ENCODE measurements at places on chromosomes 7 and 10. TPM values are rescaled to one million over a fixed set of nuclear protein-coding genes. Genes with fewer than 3 reads are reported as not detected.
A peak's percentile ranks its signal among the peaks of the same experiment; 100 is the strongest.

GRCh38 chr7:139915864-139916716 is 87.0 kb downstream of the TBXAS1 start:
- peak; percentile 20 for DNase-seq
- H3K36me3 ChIP-seq, result no peaks in the 10 kb centered on the region
- H3K27me3 ChIP-seq, result no peaks in the 10 kb centered on the region
- no peak overlapping the region for H3K4me3 ChIP-seq
- H3K27ac ChIP-seq, result no peak overlapping the region

- no peak for DNase-seq
- H3K36me3 ChIP-seq, result no peaks in the 10 kb centered on the region
- peak overlapping the region; percentile 99 for H3K27ac ChIP-seq
- H3K4me3 ChIP-seq, result no peak overlapping the region
These were observed 25.8 kb downstream of the WBP1L start for GRCh38 chr10:102769375-102770107.

DNA sequence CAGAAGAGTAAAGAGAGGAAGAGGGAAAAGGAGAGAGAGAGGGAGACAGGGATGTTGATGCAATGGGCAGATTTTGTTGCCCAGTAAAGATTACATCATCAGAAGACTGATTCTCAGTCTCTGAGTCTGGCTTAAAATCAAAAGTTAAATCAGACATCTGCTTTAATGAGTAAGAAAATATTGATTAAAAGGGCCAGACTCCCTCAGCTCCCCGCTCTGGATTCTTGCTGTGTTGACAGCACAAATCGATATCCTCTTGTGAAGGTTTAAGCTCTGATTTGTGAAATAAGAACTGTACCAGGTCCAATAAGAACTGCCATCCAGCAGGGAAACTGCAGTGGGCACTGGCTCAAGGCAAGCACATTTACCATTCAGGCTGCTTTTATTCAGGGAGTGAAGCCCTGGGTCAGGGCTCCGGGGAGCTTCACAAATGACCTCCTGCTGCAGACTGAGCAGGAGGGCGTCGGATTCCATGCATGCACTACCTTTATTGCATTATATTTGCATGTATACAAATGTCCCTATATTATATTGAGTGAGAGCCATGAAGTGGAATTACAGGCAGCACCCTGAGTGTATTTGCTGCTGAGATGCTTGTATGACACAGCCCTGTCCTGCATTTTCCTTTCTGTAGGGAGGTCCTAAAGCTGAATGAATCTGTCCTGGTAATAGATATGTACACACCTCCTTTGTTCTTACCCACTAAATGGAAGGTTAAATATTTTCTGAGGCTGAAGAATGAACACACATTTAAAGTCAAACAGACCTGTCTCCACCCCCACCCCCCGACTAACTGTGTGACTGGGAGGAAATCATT is 401.5 kb downstream of the REEP3 start:
- no peak overlapping the region for H3K27ac ChIP-seq
- DNase-seq, result no peak
- no peaks in the 10 kb centered on the region for H3K36me3 ChIP-seq
- no peaks in the 10 kb centered on the region for H3K4me1 ChIP-seq

Gene WEE2
- 0.79 TPM for total RNA-seq

DNA sequence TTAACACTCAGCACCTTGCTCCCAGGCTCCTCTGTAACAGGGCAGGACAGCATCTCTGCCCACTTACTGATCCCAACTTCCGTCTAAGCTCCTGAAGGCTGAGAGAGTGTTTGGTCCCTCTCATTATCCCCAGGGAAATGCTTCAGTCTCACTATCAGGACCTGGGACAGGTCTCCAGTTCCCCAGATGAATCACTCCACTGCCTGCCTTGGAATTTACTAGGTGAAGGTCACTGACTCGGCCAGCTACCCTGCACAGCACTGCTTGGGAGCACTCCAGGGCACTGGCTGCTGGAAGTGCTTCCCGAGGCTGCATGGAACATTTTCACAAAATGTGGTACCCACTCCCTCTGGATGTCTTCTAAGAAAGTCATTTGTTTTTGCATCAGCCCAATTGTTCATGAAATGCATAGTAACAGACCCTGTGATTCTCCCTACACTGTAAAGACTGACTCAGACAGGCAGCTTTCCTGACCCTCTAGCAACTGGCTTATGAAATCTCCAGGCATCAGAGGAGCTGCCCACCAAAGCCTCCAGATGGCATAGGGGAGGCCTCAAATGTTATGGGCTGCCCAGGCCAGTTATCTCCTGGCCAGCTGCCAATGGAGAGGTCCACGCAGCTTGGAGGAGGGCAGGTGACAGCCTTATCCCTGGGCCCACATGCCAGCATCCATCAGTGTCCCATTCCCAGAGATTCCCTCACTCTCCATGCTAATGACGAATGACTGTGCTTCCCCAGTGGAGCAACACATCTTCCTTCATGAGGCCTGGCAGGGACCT is 89.1 kb downstream of the GFRA1 start:
- no peaks in the 10 kb centered on the region for H3K27me3 ChIP-seq
- H3K36me3 ChIP-seq, result no peaks in the 10 kb centered on the region
- H3K4me1 ChIP-seq, result no peaks in the 10 kb centered on the region
- no peak overlapping the region for H3K4me3 ChIP-seq

Gene SLC26A5
- total RNA-seq, result 3.2 TPM

Gene TSPAN12
- 55.1 TPM for total RNA-seq

Gene KAZALD1
- total RNA-seq, result 3.1 TPM

- no peaks in the 10 kb centered on the region for H3K27me3 ChIP-seq
- H3K4me3 ChIP-seq, result no peak overlapping the region
- no peaks in the 10 kb centered on the region for H3K36me3 ChIP-seq
- no peaks in the 10 kb centered on the region for H3K4me1 ChIP-seq
These were observed 57.4 kb upstream of the EBF3 start for GRCh38 chr10:130021383-130021950.

Gene TSPAN33
- total RNA-seq, result 5.0 TPM

- no peak for DNase-seq
- no peak overlapping the region for H3K4me3 ChIP-seq
- no peaks in the 10 kb centered on the region for H3K27me3 ChIP-seq
- H3K27ac ChIP-seq, result no peak overlapping the region
- H3K36me3 ChIP-seq, result no peaks in the 10 kb centered on the region
These were observed 358.7 kb downstream of the PHF14 start for GRCh38 chr7:11332186-11332864.

Gene CEP55
- total RNA-seq, result 2.1 TPM

Gene NRCAM
- total RNA-seq, result 19.5 TPM

DNA sequence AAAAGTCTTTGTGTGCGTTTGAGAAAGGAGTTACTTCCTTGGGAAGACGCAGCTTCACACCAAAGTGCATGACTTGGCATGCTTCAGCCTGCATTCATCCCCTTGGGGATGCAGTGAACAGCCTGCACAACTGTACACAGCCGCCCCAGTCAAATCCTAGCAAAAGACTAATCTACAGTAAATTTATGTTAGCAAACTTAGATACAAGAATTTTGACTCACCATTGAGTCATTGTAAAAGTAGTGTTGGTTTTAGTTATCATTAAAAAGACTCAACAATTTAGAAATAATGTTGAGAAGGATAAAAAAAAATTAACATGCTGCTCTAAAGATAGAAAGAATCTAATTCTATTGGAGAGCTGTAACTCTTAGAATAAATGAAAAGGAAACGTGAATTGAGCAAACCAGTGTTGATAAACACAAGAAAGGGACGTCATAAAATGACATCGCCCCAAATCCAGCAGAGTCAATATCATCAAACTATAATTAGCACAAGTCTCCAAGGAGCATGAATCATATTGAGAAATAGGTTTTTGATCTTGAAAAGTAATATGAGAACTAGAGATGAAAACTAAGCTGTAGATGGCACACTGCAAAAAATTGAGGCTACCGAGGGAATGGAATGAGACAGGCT is 11.9 kb upstream of the OPTN start:
- no peak overlapping the region for H3K4me3 ChIP-seq
- H3K27ac ChIP-seq, result no peak overlapping the region
- no peaks in the 10 kb centered on the region for H3K36me3 ChIP-seq
- no peaks in the 10 kb centered on the region for H3K27me3 ChIP-seq
- no peaks in the 10 kb centered on the region for H3K4me1 ChIP-seq

GRCh38 chr7:150507947-150508602 is 6.6 kb upstream of the GIMAP7 start:
- H3K4me3 ChIP-seq, result no peak overlapping the region
- H3K27ac ChIP-seq, result no peak overlapping the region
- no peaks in the 10 kb centered on the region for H3K36me3 ChIP-seq
- no peak for DNase-seq
- H3K27me3 ChIP-seq, result no peaks in the 10 kb centered on the region

GRCh38 chr7:38280707-38281106 is 7.3 kb upstream of the TARP start:
- H3K4me3 ChIP-seq, result no peak overlapping the region
- H3K27me3 ChIP-seq, result no peaks in the 10 kb centered on the region

DNA sequence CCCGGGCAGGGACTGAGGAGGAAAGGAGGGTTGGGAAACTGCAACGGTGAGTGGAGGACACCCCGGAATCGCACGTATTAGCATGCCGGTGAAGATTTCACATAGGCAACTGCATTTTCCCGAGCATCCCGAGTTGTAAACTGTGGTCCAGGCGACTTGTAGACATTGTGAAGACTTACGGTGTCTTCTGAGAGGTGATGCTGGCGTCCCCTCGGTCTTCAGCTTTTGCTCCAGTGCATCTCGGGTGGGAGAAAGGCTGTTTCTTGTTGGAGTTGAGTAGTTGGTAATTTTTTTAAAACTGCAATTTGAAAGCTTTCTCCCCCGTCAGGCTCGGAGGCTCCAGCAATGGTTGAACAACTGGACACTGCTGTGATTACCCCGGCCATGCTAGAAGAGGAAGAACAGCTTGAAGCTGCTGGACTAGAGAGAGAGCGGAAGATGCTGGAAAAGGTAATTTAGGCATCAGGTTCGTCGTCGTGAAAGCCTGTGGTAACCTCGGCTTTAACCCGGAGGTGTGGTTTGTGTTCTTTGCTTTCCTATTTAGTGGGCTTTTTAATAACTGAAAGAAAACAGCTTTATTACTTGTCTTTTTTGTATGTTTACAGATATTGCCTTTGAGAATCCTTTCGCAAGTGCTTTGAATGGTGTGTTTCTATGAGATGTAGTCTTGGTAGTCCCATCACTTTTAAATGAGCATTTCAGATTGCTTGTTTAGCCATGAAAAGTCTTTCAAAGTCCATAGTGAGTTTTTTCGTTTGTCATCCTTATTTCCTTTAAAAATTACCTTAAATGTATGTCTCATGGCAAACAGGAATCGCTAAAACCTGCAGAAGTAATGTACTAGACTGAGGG is 687 bp downstream of the HELLS start:
- H3K4me3 ChIP-seq, result peak overlapping the region; percentile 62
- H3K36me3 ChIP-seq, result no peaks in the 10 kb centered on the region
- H3K27ac ChIP-seq, result no peak overlapping the region
- H3K4me1 ChIP-seq, result no peaks in the 10 kb centered on the region

Gene RAPGEF5
- total RNA-seq, result 32.1 TPM

DNA sequence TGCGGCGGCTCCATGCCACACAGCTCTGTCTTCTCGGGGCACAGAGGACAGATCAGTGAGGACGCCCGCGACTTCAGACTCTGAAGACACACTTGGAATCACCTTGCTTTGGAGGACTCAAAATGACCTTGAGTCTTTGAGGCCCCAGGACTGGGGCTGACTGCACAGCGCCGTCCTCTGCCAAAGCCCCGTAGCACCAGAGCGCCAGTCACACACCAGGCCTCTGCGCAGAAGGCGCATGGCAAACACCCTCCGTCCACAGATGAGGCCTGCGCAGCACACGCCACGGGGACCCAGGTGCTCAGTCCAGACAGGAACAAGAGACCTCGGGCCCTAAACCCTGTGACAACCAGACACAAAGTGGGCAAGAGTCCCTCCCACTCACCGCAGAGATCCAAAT is 134.7 kb downstream of the MAD1L1 start:
- no peaks in the 10 kb centered on the region for H3K27me3 ChIP-seq
- no peak overlapping the region for H3K4me3 ChIP-seq
- no peaks in the 10 kb centered on the region for H3K36me3 ChIP-seq
- no peaks in the 10 kb centered on the region for H3K4me1 ChIP-seq
- no peak overlapping the region for H3K27ac ChIP-seq

- H3K27ac ChIP-seq, result no peak overlapping the region
- no peaks in the 10 kb centered on the region for H3K36me3 ChIP-seq
- H3K4me3 ChIP-seq, result no peak overlapping the region
These were observed 212.0 kb downstream of the CACNB2 start for GRCh38 chr10:18352175-18352574.

- no peak overlapping the region for H3K27ac ChIP-seq
- no peak for DNase-seq
- no peaks in the 10 kb centered on the region for H3K4me1 ChIP-seq
- H3K36me3 ChIP-seq, result no peaks in the 10 kb centered on the region
- H3K4me3 ChIP-seq, result no peak overlapping the region
These were observed 304.8 kb downstream of the GLRX3 start for GRCh38 chr10:130440971-130441370.

GRCh38 chr7:29562307-29562706 is 1.3 kb upstream of the PRR15 start:
- DNase-seq, result no peak
- peaks cover 12% of the 10 kb centered on the region for H3K4me1 ChIP-seq

Gene ZC3HAV1L
- total RNA-seq, result 44.5 TPM

Gene SYT15
- 1.9 TPM for total RNA-seq

GRCh38 chr10:120459185-120459584 is 2.2 kb downstream of the PLPP4 start:
- H3K36me3 ChIP-seq, result no peaks in the 10 kb centered on the region
- peaks cover 5% of the 10 kb centered on the region for H3K4me1 ChIP-seq
- DNase-seq, result no peak
- no peaks in the 10 kb centered on the region for H3K27me3 ChIP-seq

GRCh38 chr7:11699666-11700065 is 132.3 kb downstream of the THSD7A start:
- H3K36me3 ChIP-seq, result no peaks in the 10 kb centered on the region
- H3K4me3 ChIP-seq, result no peak overlapping the region
- no peak overlapping the region for H3K27ac ChIP-seq
- peaks cover 9% of the 10 kb centered on the region for H3K4me1 ChIP-seq
- no peak for DNase-seq

DNA sequence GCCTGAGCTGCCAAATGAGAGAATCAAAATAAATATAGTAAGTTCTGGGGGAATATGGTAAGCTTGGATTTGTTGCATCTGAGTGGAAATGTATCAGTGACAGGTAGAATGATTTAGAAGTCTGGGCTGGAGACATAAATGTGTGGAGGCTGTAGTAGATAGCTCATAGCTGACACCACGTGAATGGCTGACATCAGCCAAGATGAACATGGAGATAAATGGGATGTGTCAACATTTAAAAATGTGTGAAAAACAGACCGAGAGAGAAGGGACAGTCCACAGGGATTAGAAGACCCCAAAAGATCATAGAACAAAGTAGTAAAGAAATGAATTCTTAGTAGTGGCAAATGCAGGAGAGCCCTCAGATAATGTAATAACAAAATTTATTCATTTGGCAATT is 40.9 kb downstream of the NAMPT start:
- H3K27ac ChIP-seq, result no peak overlapping the region
- no peak for DNase-seq
- H3K27me3 ChIP-seq, result no peaks in the 10 kb centered on the region
- no peak overlapping the region for H3K4me3 ChIP-seq
- H3K36me3 ChIP-seq, result no peaks in the 10 kb centered on the region
- H3K4me1 ChIP-seq, result no peaks in the 10 kb centered on the region

Gene LRRC18
- total RNA-seq, result not detected

GRCh38 chr7:55539380-55539779 is 32.9 kb downstream of the VOPP1 start:
- H3K27ac ChIP-seq, result no peak overlapping the region
- no peaks in the 10 kb centered on the region for H3K4me1 ChIP-seq
- H3K4me3 ChIP-seq, result no peak overlapping the region
- DNase-seq, result no peak
